GM04503 (cell line): ENCODE measurements at places on chromosomes 2 and 18.

DNA sequence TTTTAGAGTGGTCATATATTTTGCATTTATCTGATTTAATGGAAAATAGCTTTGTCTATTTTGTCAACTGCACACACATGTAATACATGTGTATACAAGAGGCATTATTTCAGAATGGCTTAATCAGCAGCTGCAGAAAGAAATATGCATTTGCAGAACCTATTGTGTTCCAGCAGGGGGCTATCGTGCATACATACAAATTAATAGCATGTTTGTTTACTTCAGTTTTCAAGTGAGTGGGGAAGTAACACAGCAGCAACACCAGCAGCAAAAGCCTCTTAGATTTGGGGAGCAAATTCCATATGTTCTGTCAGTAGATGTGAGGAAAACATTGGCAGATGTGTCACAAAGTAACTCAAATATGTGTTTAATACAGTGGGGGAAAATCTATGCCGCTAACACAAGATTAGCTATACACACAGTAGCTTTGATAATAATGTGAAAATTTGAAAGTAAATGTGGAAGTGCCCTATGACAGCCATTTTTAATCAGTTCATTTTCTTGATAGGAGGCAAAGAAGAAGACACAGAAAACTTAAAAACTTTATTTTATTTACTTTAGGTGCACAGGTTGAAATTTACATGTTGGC lies 218.1 kb downstream of the WDR7 start:
- no peak for DNase-seq

GRCh38 chr18:23113576-23113975 lies 21.7 kb upstream of the CABLES1 start:
- no peak for DNase-seq

- DNase-seq = no peak
These were observed 25.7 kb upstream of the ACAA2 start for GRCh38 chr18:49839012-49839411.

GRCh38 chr18:54606835-54607212 lies 15.8 kb downstream of the DYNAP start:
- no peak for DNase-seq

- DNase-seq = peak; percentile 43
These were observed 54.7 kb downstream of the FARP2 start for GRCh38 chr2:241410739-241411176.

GRCh38 chr2:98772536-98772935 lies 41.6 kb upstream of the MGAT4A start:
- DNase-seq = no peak

GRCh38 chr2:53234548-53234903 lies 533.1 kb upstream of the CHAC2 start:
- DNase-seq = no peak

DNA sequence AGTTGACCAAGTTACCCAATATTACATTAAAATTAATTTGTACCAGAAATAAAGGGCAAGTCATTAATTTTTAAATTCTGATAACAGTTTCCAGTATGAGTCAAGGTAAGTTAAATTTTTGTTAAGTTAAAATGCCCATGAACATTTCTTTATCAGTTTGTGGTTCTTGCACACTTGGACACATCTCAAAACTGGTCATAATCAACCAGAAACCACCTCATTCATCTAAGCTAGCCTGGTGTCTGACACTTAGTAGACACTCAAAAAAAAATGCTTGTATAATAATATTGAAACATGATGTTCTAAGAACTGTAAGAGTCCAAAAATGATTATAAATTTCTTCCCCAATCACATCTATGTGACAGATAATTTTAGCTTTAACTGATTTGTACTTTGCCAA lies 62.4 kb downstream of the SATB2 start:
- no peak for DNase-seq

GRCh38 chr18:24128700-24129099 lies 10.2 kb upstream of the CABYR start:
- no peak for DNase-seq

DNA sequence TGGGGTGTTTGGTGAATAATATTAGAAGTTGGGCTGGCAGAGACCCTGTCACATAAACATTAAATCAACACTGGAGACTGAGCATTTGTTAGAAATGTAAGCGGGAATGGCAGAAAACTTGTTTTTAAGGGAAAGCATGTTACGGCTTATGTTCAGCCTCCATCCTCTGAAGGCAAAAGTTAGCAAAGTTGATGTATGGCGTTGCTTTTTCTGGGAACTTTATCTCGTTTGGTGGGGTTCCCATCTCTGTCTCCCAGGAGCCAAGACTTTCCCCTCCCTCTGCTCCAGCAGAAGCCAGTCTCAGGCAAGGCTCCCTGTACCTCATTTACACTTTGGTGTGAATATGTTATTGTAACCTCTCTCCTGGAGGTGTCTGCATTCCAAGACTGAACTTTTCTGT lies 105.1 kb downstream of the MSH2 start:
- DNase-seq = no peak

DNA sequence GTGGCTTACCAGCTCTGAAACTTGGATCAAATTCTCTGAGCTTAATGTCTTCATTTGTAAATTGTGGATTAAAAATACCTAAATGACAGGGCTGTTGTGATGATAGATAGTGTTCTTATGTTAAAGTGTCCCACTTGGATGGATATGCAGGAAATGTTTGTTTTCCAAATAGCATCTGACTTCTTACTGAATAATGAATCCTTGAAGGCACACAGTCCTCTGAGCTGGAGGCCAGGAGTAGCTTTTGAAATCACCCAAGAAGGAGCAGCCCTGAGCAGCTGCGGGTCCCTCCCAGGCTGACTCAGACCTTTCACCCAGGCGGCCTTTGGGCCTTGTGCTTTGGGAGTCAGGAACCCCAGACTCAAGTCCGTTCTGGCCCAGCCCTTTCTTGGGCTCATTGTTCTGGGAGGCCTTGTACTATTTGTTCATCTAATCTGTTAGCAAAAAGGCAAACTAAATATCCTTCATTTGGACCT lies 173.0 kb upstream of the GATA6 start:
- DNase-seq = no peak

GRCh38 chr2:172878260-172878659 lies 142.6 kb downstream of the RAPGEF4 start:
- no peak for DNase-seq

- peak; percentile 99 for DNase-seq
These were observed 95.1 kb downstream of the MTCL1 start for GRCh38 chr18:8800445-8800844.

- no peak for DNase-seq
These were observed 100.3 kb upstream of the KCTD1 start for GRCh38 chr18:26648509-26649192.

DNA sequence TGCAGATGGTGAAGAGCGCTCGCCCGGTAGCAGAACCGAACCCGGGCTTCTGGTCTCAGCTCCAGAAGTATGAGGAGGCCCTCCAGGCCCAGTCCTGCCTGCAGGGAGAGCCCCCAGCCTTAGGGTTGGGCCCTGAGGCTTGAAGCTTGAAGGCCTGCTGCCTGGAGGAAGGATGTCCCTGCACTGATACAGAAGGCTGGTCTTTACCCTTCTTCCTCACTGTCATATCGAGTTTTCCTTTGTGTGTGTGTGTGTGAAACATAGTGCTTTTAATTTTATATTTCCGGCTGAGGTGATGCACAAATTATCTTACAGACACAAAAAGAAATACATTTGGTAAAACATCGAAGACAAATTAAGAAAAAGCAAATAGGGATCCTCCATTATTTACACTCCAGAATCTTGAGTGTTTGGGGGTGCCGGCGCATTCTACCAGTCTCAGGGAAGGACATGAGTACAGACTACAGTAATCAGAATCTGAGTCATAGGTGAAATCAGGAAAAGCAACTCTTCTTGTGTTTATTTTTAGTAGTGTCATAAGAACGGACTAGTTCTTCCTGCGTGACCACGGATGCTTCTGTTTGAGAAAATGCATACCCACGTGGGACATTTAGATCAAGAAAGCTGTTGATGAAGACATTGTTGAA lies 1.3 kb downstream of the DUSP28 start:
- DNase-seq = peak; percentile 59
